Stimulated activated CD4-positive, alpha-beta T cell treated with anti-CD3 and anti-CD28 coated beads, Interleukin-1b, Interleukin-23, amount 100 ng/mL, for 24 hours (primary cell): ENCODE measurements at places on chromosomes 11 and 22.

DNA sequence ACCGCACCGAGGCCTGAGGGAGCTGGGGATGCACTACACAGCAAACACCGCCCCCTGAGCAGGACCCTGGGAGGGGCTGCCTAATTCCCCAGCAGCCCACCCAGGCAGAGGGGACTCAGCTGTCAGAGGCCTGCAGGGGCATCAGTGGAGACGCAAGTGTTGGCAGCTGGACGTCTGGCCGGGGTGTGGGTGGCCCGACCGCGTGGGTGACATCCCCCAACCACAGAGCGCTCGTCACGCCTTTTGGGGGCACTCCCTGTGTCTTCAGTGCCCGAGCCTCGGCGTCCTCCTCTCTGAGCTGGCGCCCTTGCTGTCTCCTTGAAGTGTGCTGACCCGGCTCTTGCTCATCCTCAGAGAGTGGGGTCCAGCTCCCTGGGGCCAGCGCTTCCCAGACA is 150.2 kb downstream of the BRD1 start:
- DNase-seq = no peak

GRCh38 chr11:46386674-46387073 is 4.9 kb downstream of the CHRM4 start:
- DNase-seq = no peak

DNA sequence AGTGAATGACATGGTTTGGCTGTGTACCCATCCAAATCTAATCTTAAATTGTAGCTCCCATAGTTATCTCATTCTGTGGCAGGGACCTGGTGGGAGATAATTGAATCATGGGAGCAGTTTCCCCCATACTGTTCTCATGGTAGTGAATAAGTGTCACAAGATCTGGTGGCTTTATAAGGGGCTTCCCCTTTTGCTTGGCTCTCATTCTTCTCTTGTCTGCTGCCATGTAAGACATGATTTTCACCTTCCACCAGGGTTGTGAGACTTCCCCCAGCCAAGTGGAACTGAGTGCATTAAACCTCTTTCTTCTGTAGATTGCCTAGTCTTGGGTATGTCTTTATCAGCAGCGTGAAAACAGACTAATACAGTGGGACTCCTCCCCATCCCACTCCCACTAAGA is 11.1 kb downstream of the OR5A2 start:
- no peak for DNase-seq

DNA sequence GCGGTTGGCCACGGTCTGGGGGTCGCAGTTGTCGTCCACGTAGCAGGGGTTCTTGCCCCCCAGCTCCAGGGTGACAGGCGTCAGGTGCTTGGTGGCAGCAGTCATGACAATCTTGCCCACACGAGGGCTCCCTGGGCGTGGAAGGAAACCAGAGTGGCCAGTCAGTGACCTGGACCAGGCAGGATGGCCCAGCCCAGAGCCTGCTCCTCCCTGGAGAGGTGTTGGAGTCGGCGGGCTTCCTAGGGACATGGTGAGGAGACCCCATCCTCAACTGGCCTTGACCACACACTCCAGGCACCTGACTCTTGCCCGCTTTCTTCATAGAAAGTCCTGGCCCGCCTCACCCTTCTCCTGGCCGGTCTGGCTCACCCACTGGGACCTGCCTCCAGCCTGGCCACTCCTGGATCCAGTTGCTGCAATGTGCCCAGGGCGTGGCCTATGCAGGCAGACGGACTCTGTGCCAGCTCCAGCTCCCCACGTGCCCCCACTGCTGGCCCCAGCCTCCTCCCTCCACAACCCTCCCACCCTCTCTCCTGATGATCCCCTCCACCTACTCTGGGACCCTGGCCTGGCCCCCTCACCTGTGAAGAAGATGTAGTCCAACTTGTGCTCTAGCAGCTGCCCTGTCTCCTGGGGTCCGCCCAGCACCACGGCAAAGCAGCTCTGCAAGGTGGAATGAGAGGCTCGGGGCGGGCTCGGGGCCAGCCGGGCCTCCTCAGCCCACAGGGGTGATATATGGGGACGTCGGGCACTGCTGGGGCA is 8.7 kb downstream of the ALDH3B2 start:
- DNase-seq = no peak

DNA sequence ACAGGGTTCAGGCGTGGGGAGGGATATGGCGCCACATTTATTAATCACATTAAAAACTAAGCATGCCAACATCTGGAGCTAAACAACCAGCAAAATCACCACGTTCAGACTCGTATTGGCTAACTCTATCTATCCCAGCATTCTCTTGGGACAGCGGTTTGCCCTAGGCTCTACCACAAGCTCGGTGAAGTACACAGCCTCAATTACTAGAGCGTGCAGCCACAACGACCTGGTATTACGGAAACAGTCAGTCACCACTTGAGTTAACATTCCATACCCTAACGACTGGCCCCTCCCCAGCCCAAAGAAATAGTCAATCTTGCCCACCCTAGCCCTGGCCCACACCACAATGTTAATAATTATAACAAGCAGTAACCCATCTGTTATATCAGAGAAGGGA is 32.1 kb downstream of the APOL5 start:
- no peak for DNase-seq

DNA sequence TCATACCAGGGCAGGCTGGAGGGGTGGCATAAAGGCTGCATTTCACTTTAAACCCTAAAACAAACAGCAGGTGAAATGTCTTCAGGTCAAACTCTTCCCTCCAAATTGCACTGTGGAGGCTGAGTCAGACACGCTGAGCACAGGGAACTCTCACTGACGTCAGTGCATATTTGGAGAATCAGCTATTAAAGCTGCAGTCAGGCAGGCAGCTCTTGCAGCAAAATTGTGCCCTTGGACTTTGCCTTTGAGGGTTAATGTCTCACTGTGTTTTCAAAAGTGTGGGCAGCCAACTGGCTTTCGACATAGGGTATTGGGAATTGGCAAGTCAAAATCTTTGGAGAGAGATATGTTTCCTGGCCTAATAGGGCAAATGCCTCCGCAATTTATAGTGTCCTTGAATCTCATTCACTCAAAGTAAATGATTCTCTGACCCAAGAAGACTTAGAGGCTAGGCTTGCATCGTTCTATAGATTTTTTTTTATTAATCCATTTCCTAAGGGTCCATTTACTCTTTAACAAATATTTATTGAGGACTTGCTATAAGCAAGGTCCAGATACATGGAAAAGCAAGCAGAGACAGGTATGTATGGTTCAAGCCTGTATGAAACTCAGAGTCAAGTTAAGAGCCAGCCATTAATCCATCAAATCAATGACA is 27.7 kb upstream of the SMCO4 start:
- DNase-seq = no peak

- DNase-seq = no peak
Measured at GRCh38 chr11:61956191-61957020, 6.3 kb downstream of the BEST1 start.

DNA sequence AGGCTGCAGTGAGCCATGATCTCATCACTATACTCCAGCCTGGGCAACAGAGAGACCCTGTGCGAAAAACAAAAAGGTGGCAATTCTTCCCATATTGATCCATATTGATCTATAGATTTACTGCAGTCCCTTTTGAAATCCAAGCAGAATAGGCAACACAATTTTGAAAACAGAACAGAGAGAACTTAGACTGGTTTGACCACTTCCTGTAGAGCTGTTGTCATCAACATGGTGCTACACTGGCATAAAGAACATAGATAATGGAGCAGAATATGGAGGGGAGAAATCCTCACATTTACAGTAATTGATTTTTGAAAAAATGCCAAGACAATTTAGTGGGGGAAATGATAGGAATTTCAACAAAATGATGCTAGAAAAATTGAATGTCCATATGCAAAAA is 34.1 kb downstream of the GRK3 start:
- no peak for DNase-seq

DNA sequence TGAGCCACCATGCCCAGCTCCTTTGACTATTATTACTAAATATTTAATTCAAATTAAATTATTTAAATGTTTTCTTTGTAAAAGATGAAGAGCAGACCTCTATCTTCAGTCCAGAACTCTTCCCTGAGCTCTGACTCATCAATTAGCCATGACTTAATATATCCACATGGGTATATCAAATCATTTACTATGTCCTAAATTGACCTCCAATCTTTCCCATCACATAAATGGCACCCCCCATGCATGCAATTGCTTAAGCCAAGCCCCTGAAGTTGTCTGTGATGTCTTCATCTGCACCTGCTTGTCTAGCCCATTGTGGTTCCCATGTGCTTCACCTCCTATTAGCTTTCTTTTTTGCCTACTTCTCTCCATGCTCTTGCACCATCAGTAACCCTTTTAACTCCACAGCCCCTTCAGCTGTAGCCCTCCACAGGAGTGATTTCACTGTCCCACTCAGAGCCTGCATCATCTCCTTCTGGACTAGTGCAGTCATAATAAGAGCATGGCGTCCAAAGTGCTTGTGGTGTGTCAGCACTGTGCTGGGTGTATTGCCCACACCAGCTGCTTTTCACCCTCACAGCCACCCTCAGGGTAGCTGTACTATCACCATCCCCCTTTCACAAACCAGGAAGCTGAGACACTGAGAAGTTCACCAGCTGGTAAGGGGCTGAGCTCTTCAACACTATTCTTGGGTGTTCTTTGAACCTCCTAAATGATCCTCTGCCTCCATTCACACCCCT is 11.8 kb upstream of the THY1 start:
- DNase-seq = no peak

GRCh38 chr11:35253237-35253636 is 114.3 kb downstream of the CD44 start:
- no peak for DNase-seq

GRCh38 chr11:45960387-45961095 is 38.1 kb downstream of the LARGE2 start:
- DNase-seq = no peak

GRCh38 chr22:42994917-42995562 is 19.9 kb downstream of the PACSIN2 start:
- DNase-seq = no peak

DNA sequence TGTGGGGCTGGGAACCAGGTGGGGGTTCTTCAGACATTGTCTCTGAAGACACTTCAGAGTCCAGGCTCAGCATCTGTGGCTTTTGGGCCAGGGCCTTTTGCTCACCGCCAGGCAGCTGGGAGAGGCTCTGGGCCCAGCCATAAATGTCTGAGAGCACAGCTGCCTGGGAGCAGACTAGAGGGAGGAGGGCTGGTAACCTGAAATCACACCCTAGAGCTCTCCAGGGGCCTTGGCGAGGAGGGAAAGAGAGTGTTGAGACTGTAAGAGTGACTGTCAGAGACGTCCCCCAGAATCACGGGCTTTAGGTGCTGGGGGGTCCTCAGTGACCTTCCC is 4.1 kb downstream of the TRABD start:
- DNase-seq = no peak

DNA sequence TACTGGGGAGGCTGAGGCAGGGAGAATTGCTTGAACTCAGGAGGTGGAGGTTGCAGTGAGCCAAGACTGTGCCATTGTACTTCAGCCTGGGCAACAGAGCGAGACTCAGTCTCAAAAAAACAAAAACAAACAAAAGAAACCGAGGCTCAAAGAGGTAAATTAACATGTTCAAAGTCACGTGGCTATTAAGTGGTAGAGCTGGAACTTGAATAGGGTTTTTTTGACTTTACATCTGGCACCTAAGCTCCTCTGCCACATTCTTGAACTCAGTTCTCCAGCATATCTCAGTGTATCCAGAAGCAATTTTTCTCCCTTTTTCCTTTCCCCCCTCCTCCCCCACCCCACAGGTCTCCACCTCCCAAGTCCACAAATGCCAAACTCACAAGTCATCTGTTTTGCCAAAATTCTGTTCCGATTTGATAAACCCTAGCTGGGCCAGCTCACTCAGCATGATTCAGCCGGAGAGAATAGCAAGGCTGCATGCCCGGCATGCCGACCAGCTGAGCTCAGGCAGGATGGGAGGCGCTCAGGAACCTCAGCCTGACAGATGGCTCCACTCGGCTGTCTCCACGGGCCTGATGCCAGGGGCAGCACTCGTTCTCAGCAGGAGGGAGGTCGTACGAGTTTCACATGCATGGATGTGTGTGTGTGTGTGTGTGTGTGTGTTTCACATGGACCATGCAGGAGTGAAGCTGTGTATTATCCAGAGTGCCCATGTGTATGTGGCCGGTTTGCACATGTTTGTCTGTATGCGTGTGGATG is 63.2 kb upstream of the RRAS2 start:
- no peak for DNase-seq

GRCh38 chr22:25908755-25909154 is 166.8 kb downstream of the MYO18B start:
- DNase-seq = no peak

GRCh38 chr11:19658344-19658743 is 54.3 kb upstream of the NAV2 start:
- DNase-seq = no peak

GRCh38 chr11:67052891-67053290 is 3.8 kb upstream of the RHOD start:
- no peak for DNase-seq

DNA sequence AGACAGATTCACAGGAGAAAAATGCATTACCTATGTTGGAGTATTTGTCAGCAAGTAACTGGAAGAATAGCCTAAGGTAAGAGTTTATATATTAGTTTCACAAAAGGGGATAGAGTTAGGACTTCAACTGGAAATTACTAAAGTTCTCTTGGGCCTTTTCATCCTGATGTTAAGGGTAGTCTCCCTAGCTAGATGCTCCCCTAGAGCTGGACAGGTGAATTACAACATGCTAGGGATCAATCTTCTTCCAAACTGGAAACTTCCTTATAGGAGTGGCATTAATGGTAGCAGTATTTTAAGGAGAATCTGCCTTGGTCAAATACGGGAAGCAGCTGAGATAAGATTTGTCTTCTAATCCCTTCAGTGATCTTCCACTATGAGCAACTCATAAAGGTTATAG is 632.8 kb upstream of the RAG2 start:
- DNase-seq = no peak

- DNase-seq = no peak
Measured at GRCh38 chr11:28966951-28967350, 858.8 kb downstream of the METTL15 start.

DNA sequence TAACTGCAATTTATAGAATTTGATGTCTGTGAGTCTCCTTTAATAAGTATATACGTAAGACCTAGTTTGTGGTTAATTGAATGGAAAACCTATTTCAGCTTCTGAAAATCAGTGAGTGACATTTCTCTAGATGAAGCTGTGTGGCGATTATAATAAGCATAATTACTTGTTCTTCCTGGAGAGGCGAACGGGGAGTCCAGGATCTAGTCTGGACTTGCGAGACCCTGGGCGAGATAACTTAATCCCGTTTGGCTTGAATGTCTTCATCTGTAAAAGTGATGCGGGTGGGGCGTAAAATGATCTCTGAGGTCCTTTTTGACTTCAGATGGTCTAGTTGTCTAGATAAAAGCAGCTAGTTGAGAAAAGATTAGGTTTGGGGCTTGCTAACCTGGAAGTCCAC is 1.1 kb downstream of the PRRG4 start:
- DNase-seq = no peak

DNA sequence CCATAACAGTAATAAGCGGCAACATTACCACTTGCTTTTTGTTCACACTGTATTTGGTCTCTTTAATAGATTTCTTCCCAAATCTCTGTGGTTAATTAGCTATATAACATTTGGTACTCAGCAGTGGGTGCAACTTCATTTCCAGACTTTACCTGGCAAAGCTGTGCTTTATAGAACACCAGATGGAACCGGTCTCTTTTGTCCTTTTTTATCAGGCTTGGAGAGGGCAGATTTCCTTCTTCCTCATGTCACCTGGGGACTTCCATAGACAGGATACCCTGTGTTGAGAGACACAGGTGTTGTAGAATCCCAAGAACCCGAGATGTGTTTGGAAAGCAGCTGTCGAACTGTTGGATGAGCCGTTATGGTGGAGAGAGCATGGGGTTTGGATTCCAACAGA is 393.7 kb downstream of the NTM start:
- DNase-seq = no peak

- DNase-seq = no peak
Measured at GRCh38 chr11:103773059-103773458, 263.4 kb upstream of the DDI1 start.

GRCh38 chr11:88480223-88480622 is 142.7 kb upstream of the CTSC start:
- DNase-seq = no peak
